ENCODE measurements at places on chromosomes 16 and 17. TPM values are rescaled to one million over a fixed set of nuclear protein-coding genes. Genes with fewer than 3 reads are reported as not detected.

- no peak for DNase-seq
Observed at GRCh38 chr16:3509470-3509928, 8.7 kb downstream of the CLUAP1 start.

GRCh38 chr16:88379694-88380040 lies 3.1 kb upstream of the ZNF469 start:
- DNase-seq = no peak

- no peak for DNase-seq
Observed at GRCh38 chr16:78571898-78572358, 472.5 kb downstream of the WWOX start.

GRCh38 chr17:559551-560431 lies 154.8 kb downstream of the VPS53 start:
- no peak for DNase-seq

GRCh38 chr16:79970551-79971236 lies 370.2 kb upstream of the MAF start:
- DNase-seq = no peak

GRCh38 chr16:29920288-29921033 lies 5.6 kb downstream of the KCTD13 start:
- no peak for DNase-seq

DNA sequence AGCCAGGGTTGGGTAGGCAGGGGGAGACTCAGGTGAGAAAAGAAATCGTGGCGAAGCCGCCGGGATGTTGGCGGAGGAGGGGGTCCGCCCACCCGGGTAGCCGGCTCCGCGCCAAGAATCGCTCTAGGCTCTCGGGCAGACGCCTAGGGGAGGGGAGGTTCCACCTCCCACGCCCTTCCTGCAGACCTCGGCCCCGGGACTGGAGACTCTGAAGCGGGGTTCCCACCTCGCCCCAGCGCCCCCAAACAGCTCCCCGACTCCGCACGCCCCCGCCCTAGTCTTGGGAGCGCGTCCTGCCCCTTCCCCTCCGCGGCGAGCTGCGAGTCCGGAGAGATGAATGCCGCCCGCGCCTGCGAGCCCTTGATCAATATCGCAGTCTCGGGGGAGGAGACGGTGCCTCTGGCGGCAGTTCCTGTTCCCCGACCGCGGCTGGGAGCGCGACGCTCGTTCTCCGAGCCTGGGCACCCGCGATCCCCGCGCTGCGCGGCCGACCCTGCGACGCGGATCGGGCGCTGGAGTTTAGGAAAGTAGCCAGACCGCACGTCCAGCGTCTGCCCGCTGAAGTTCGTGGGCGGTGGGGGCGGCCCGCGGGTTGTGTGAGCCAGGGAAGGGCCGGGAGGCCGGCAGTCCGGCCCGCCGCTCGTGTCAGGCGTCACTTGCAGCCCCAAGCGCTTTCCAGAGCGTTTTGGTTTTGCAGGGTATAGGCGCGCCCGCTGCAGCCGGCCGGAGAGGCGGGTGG lies 790 bp downstream of the CRHR1 start:
- no peak for DNase-seq

WNK4 gene
- 0.59 TPM for total RNA-seq
